Hypothalamus (tissue), 51 donors: ENCODE measurements at places on chromosomes 4 and X.

DNA sequence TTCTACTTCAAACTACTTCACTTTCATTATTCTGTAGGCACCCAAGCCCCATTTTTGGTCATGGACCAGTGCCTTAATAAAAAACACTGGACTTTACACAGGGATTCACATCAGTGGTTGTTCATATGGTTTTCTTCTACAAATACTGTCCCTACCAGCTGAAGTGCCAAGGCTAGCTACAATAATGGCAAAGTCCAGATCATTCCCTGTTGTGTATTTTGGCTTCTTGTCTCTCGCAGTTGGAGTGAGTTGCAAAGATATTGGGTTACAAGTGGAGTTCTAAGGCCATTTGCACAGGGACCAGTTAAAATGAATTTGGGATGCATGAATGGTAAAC lies 16.7 kb upstream of the ANKRD17 start:
- DNase-seq: no peak

DNA sequence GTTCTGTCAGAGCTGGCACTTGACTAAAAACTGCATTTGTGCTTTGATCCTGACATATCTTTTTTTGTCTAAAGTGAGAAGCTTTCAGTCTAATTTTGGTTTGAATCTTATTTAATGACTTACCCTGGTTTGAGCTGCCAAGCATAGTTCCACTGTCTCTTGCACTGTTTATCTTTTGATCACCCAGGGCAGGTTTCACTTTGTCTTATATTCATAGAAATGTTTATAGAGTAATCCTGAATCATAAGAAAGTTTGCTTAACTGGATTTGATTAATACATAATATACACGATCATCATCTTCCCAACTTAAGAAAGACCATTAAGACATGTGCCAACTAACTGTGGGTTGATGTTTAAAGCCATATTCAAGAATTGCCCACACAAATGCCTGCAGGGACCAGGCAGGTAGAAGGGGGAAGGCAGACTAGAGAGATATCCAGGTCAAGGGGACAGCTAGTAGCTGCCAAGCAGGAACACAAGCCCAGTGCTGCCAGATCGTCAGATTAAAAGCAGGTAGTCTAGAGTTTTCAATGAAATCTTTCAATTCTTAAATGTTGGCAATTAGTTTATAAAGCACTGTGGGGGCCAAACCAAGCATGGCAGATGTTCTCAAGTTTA lies 1.9 kb downstream of the GK start:
- DNase-seq: no peak

DNA sequence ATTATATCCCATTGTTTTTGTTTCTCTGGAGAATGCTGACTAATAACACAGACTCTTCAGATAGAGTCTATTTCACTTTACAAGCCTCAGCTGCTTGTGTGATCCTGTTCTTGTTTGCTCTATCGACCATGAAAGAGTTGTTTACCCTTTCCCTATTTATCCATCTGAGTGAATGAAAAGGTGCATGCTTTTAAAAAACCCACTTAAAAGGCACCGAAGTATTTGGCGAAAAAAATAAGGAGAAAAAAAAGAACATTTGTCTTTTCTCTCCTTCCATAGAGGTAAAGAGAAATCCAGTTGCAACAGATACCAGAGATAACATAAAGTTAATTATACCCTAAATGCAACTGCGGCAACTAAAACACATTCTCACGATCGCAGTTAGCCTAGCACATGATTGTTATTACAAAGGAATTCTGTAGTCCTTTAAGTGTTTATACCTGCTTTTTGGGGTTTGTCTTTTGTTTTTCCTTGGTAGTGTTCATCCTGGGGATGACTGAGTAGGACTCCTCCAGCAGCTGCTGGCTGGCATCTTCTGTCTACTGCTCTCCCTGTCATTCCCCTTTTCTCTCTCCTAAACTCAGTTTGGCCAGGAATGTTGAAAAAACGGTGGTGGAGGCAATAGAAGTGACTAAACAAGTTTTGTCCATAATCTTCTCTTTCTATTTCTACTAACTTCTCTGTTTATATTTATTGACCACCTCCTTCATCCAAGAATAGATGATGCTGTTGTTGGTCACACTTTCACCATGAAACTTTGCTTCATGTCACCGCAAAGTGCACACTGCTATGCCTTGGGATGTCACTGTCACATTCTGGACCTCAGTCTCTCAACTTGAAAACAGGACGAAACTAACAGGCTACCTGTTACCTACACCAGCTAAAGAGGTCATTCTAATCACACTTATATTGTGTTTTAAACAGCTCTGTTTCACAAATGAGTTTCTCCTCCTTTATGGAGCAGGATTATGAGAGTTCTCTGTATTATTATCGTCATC lies 41.9 kb upstream of the FRAS1 start:
- DNase-seq: no peak

GRCh38 chr4:43223820-43224219 lies 331.3 kb downstream of the GRXCR1 start:
- no peak for DNase-seq

DNA sequence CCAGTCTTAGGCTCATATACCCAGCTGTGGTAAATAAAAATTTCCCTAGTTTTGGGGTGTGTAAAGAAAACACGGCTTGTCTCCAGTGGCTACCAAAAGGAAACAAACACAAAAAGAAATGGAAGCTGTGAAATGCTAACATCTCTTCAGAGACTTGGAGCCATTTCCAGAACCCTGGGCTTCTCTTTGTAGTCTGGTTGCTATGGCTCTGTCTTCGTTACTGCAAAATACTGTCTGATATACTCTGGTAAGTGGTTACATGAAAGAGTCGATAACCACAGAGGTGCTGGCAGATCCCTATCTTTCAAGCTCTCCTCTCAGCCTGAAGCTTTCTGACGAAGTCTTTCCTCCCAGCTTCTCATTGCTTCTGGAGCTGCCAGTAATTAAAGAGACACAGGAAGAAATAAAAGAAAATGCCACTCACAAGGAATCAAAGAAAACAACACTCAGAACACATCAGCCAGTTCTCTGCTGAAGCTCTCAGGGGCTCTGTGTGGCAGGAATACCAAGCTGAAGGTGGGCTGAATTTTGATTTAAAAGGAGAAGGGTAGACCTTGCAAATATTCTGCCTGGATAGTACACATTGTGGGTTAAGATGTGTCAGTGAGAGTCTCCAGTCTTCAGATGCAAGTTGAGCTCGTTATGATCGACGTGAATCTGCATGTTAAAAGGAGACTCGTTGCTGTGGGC lies 107.6 kb upstream of the FAM9C start:
- no peak for DNase-seq

DNA sequence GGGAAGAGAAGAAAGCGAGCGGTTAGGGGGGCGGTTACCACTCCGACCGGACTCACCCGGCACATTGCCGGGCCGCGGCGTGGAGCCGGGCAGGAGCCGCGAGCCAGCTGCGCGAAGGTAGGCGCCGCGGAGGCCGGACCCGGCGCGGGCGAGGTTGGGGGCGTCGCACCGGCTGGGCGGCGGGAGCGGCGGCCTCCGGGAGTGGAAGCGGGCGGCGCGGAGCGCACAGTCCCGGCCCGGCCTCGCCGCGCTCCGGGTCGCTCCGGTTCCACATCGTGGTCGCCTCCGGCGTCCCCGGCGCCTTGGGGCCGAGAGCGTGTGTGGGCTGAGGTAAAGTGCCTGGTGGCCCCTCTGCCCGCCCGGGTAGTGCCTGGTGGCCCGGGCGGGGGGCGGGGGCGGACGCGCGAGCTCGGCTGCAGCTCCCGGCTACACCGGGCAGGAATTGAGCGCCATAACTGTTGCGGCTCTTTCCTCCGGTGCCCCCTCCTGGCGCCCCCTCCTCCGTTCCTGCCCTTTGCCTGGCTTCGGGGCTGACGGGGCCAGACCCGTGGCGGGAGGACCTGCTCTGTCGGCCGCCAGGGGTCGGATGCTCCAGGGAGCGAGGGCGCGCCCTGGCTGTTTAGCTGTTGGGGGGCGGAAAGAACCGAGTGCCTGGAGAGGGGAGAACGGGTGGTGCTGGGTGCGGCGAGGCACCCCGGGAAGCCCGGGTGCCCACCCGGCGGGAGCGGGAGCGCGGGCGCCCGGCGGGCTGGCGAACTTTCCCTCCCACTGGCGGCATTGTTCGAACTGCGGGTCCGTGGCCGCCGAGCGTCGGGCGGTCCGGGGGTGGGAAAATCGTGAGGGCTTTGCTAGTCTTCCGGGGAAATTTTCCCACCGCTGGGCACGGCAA lies 626 bp downstream of the JADE3 start:
- DNase-seq: no peak

DNA sequence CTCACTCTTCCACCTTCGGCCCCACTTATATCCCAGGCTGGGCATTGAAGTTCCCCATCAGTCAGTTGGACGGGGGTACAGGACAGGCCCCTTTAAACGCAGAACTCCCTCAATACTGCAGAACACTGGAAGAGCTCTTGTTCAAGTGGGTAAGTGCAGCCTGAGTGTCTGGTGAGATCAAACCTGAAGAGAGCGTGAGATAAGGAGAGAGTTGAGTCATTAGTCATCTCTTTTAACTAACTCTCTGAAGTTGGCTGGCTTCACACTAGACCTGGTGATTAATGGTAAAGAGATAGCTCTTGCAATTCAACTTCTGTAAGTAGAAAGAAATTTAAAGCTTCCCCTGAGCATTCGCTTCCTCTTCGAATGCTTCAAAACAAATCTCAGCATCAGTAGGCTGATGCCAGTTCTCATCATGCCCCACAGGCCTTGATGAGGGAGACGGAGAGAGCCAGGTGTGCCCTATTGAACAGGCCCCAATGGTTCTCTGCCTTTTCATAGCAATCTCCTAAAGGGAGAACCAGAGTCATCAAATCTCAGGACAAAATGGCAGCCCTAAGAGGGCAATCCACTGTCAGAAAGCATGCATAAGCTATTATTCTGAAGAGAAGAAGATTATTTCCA lies 41.0 kb upstream of the JADE1 start:
- no peak for DNase-seq

GRCh38 chr4:102612824-102613366 lies 111.7 kb downstream of the NFKB1 start:
- no peak for DNase-seq

DNA sequence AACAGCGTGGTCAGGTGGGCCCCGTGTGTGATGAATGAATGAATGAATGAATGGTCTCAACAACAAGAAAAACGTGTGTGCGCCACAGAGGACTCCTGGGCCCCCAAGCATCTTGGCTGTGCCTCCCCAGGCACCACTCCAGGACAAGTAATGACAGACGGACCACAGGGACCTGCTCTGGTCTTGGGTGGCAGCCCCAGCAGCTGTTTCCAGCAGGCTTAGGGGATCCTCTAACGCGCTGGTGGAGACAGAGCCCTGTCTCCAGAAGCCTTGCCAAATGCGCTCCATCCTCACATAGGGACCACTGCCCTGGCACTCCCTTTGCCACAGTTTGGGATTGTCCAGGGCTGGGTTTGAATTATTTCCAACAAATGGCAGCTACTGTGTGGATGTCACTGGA lies 39.1 kb downstream of the PSAPL1 start:
- no peak for DNase-seq

GRCh38 chr4:74278490-74278889 lies 29.8 kb upstream of the EPGN start:
- no peak for DNase-seq

DNA sequence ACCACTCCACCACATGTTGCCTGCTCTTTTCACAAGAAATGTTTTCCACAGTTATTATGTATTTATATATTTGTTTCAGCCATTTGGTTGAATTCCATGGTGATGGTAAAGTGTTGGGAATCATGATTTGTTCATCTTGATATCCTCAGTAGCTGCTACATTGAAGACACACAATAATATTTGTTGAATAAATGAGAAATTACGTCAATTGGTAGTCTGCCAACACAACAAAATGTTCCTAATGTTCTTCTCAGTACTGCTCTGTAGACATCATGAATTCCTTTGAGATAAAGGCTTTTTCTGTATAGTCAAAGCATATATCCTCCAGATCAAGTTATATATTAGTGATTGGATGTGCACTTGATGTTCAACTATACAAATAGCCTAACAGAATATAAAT lies 29.5 kb downstream of the CXXC4 start:
- no peak for DNase-seq

DNA sequence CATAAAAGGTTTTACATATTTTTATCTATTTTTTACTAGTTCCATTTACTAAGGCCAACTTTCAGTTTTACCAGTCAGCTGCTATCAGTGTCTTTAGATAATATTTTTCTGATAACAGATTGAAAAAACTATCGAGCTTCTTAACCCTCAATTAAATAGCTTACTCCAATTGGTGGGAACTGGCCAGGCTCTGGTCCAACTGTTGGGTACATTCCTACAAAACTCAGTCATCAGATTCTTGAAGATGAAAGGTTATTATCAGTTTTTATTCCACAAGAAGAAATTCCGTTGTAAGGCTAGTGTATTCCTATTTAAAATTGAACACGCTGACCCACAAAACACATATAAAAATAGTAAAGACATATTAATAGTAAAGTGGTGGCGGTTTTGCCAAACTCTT lies 346.2 kb downstream of the MAPK10 start:
- no peak for DNase-seq

DNA sequence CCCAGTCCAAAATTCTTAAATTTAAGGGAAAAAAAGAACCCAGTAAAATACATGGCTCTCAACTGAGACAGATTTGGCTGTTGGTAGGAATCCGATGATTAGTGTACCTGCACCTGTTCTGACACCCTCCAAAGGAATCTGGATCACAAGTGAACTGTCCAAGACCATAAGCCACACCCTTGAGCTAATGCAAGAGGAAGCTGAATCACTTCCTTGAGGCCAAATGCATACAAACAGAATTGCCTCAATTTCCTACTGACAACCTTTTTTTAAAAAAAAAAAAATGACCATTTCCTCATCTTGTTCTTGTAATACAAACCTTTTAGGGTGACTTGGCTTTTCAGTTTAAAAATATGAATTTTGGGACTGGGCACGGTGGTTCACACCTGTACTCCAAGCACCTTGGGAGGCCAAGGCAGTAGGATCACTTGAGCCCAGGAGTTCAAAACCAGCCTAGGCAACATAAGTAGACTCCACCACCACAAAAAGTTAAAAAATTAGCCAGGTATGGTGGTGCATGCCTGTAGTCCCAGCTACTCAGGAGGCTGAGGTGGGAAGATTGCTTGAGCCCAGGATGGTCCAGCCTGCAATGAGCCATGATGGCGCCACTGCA lies 10.7 kb upstream of the FBXL5 start:
- DNase-seq: no peak

GRCh38 chrX:71236836-71237235 lies 13.8 kb downstream of the GJB1 start:
- no peak for DNase-seq

GRCh38 chr4:121819216-121819965 lies 4.3 kb downstream of the CCNA2 start:
- DNase-seq: no peak

DNA sequence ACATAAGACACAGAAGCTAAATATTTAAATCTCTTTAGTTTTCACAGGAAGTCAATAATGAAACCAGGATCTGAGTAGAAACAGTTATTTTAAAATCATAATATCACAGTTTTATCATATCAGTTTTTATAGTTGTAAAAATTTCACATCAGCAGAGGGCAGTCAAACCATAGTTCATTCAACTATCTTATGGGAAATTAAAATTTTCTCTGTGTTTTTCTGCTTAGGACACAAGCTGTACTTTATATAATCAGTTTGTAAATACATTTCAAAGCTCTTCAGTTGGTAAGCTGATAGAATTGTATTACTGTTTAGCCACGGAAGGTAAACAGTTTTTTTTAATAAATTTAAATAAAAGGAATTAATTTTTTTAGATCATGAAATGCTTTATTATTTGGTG lies 204.8 kb upstream of the NUDT6 start:
- DNase-seq: no peak
